ENCODE measurements at places on chromosomes 7 and 10. TPM values are rescaled to one million over a fixed set of nuclear protein-coding genes. Genes with fewer than 3 reads are reported as not detected.

DNA sequence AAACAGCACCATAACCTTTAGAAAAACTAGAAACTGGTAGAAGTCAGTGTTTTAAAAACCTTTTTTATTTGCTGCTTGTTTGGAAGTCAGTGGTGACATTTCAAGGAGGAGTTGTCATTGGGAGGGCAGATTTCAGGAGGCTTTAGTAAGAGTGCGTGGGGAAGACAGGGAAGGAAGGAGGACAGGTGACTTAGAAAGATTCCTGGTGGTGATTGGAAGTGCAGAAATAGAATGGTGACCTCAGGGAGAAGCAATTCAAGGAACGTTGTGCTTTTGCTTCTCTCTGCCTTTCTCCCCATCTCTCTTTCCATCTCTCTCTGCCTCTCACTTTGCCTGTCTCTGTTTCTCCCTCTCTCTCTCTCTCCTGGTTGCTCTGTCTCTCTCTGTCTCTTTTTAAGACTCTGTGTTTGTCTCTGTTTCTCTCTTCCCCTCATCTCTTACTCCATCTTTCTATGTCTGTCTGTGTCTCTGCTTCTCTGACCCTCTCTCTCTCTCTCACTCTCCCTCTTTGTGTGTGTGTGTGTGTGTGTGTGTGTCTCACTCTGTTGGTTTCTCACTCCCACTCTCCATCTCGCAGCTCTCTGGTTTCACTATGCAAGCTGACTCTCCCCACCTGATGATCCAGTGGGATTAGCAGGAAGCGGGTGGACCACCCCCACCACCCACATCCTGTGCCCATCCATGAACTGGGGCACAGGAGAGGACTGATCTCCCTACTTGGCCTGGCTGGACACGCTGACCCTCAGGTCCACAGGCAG, 10.9 kb upstream of the PFKP start:
- H3K27ac ChIP-seq, result no peak overlapping the region
- no peaks in the 10 kb centered on the region for H3K27me3 ChIP-seq
- no peaks in the 10 kb centered on the region for H3K4me1 ChIP-seq
- no peak for DNase-seq
- H3K4me3 ChIP-seq, result no peak overlapping the region

- no peak overlapping the region for H3K27ac ChIP-seq
- no peak for DNase-seq
- H3K4me1 ChIP-seq, result no peaks in the 10 kb centered on the region
- H3K4me3 ChIP-seq, result no peak overlapping the region
- no peaks in the 10 kb centered on the region for H3K36me3 ChIP-seq
Observed at GRCh38 chr7:74561898-74562613, 95.5 kb upstream of the GTF2I start.

The KAZALD1 gene
- 4.5 TPM for total RNA-seq

DNA sequence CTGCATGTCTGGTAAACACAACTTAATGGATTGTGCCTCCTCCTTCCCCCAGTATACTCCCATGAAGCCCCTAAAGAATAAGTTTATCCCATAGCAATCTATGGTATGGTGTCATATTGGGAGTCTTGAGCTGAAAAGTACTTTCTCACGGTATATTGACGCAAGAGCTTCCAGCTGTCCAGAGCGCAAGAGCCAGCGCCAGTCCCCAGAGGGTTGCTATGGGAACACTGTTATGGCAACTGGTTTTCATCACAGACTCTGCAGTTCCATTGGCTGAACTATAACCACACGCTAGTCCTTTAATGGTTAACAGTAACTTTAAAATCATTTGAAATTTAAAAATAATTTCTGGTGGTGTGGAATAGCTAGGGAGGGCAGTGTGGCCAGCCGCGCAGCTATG, 46.9 kb downstream of the PRPF18 start:
- H3K27me3 ChIP-seq, result no peaks in the 10 kb centered on the region
- no peaks in the 10 kb centered on the region for H3K4me1 ChIP-seq
- peak overlapping the region; percentile 65 for H3K27ac ChIP-seq
- no peak overlapping the region for H3K4me3 ChIP-seq

The DPP6 gene
- total RNA-seq, result 0.59 TPM

The METTL27 gene
- total RNA-seq, result 10.6 TPM

DNA sequence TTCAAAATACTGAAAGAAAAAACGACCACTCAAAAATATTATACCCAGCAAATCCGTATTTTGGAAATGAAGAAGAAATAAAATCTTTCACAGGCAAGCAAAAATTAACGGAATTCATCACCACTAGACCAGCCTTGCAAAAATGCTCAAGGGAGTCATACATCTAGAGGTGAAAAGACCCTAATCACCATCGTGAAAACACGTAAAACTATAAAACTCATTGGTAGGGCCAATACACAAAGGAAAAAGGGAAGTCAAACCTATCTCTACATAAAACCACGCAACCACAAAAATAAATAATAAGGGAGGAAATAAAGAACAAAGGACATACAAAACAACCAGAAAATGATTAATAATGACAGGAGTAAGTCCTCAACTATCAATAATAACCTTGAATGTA, 6.6 kb upstream of the AKR1B1 start:
- H3K36me3 ChIP-seq, result no peaks in the 10 kb centered on the region
- no peak overlapping the region for H3K4me3 ChIP-seq
- DNase-seq, result no peak

The PFKP gene
- 32.9 TPM for total RNA-seq

- H3K27me3 ChIP-seq, result no peaks in the 10 kb centered on the region
- H3K4me1 ChIP-seq, result no peaks in the 10 kb centered on the region
- no peaks in the 10 kb centered on the region for H3K36me3 ChIP-seq
- no peak overlapping the region for H3K4me3 ChIP-seq
Observed at GRCh38 chr7:137287651-137288258, 55.8 kb downstream of the PTN start.

The FKBP9 gene
- total RNA-seq, result 74.9 TPM
